LoVo (cell line): ENCODE measurements at places on chromosomes 16 and 17.

GRCh38 chr17:82952019-82952418 is 112.2 kb upstream of the ZNF750 start:
- DNase-seq: no peak

DNA sequence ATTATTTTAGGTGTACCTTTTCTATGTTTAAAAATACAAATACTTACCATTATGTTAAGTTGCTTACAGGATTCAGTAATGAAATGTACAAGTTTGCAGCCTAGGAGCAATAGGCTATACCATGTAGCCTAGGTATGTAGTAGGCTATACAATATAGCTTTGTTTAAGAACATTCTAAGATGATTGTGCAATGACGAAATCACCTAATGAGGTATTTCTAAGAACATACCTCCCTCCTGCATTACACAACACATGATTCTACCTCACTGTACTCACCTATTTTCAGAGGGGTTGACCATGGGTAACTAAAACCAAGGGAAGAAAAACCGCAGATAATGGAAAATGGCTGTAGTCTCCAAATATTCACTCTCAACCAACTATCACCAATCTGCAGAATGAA is 35.3 kb upstream of the TBC1D3K start:
- DNase-seq: no peak

- no peak for DNase-seq
Measured at GRCh38 chr16:35182043-35182677, 1722.7 kb downstream of the TP53TG3F start.

DNA sequence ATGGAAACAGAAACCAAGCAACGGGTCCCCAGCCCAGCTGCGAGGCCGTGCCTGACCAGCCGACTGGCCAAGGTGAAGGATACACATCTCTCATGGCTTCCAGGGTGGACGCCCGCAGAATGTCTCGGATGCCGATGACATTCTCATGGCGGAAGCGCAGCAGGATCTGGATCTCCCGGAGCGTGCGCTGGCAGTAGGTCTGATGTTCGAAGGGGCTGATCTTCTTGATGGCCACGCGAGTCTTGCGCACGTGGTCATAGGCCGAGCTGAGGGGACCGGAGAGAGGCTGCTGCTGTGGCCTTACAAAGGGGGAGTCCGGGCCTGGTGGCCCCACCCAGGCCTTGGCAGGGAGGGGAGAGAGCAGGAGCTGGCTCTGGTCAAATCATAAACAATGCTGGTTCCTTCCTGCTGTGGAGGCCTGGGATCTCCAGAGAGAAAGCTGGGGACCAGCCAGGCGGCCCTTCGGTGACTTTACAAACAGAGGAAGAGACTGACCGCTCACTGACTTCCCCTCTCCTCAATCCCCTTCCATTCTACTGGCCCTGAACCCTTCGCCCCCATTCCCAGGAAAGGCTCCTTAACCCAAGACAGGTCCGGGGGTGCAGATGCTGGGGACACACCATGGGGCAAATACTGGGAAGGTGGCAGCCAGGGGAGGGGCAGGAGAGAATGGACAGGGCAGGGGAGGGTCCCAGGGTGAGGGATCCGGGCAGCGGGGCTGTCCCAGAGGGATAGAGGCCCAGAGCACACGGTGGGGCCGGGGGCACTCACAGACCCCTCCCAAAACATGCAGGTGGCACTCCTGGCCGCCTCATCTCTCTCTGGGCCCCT is 1.1 kb downstream of the MAPK3 start:
- no peak for DNase-seq

DNA sequence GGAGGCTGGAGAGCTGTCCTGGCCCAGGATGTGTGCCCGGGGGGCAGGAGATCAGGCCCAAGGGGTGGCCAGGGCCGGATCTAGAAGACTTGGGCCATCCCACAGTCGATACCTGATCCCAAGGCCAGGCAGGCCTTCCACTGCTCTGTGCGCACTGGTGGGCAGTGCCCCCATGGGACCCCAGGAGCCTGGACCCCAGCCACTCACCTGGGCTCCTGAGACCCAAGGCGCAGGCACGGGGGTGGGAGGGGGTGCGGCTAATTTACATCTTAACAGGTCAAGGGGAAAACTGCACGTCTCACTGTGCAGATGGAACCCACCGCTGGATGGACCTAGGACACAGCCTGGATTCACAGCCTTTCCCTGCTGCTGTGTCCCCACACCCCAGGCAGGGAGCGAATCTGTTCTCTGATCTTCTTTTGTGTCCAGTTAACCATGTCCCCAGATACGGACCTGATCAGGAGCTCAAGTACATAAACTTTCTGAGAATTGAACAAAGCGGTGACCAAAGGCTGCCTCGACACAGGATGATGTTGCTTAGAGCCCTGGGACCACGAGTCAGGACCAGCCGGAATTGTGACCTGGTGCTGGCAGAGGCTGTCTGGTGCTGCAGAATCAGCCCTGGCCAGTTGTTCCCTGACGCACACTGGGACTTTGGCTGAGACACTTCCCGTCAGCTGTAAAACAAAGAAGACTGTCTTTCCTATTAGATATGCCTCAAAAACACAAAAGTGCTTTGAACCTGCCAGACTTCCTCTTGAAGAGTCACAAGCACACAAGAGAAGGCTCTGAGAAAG is 60.6 kb downstream of the TNFRSF13B start:
- DNase-seq: no peak

DNA sequence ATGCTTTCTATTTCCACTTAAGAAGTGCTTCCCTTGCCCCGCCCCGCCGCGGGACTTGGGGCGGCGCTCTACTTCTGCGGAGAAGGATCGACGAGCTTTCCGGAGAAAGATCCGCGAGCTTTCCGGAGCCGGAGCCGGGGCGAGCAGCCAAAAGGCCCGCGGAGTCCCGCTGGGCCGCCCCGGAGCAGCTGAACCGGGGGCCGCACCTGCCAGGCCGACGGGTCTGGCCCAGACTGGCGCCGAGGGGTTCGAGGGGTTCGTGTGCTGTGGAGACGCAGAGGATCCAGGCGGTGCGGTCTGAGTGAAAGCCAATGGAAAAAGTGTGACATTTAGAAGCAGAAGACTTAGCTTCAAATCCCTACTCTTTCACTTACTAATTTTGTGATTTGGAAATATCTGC is 50.8 kb downstream of the TBC1D26 start:
- DNase-seq: no peak

- DNase-seq: no peak
Measured at GRCh38 chr17:18224387-18225120, 881 bp upstream of the LLGL1 start.

GRCh38 chr17:72927146-72927545 is 165.3 kb downstream of the SLC39A11 start:
- no peak for DNase-seq

DNA sequence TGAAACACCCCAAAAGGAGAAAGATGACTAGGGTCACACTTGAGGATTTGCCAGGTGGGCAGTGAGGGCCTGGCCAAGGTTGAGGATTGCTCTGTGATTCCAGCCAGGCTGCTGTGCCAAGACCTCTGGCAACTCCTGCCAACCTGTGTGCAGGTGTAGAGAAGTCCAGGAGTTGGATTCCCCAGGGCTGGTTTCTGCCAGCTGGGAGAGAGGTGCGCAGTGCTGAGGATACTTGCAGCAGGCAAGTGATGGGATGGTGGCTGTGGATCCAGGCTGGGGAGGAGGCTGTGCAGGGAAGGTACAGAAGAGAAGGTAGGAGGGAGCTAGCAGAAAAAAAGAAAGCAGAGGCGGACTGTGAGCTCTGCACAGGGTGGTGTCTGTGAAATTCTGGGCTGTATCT is 6.6 kb downstream of the RIPOR1 start:
- DNase-seq: no peak
